ENCODE measurements at places on chromosomes 13 and 19.

DNA sequence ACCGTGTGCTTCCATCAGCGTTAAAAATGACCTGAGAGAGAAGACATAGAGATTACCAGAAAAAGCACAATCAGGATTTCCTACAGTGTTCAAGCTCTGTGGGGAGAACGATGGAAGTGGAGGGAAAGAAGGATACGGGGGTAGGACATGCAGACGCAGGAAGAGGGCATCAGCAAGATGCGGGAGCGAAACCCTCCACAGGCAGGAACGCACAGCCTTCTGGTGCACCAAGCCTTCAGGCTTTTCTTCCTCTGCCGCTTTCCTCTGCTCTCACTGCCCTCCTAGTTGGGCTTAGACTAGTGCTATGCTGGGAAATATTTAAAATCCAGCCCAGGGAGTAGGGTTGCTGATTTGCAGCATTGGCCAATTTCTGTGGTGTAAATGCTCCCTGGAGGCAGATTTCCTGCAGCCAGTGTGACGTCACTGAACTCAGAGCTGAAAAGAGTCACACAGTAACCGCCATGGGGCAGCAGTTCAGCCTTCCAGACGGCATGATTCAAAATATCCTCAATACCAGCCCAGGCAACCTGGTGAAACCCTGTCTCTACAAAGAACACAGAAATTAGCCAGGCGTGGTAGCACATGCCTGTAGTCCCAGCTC is 205.1 kb upstream of the SOX1 start:
- no peak for DNase-seq

DNA sequence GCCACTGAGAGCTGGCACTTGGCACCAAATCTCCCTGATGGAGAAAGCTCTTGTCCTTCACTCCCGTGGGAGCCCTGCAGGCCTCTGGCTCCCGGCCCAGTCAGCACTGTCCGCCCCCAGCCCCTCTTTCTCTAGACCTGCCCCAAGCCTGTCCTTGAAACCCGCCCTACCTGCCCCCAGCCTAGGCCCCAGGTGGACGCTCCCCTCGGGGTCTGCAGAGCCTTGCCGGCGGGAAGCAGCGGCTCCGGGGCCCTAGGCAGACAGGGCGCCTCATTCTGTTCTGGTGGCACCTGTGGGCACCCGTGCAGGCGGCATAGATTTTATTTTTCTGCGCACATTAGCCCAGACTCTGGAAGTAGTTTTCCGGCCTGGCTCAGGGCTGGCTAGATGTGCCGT is 17.6 kb downstream of the IL17D start:
- DNase-seq = no peak

- DNase-seq = no peak
Observed at GRCh38 chr13:48158915-48159314, 64.0 kb upstream of the MED4 start.

DNA sequence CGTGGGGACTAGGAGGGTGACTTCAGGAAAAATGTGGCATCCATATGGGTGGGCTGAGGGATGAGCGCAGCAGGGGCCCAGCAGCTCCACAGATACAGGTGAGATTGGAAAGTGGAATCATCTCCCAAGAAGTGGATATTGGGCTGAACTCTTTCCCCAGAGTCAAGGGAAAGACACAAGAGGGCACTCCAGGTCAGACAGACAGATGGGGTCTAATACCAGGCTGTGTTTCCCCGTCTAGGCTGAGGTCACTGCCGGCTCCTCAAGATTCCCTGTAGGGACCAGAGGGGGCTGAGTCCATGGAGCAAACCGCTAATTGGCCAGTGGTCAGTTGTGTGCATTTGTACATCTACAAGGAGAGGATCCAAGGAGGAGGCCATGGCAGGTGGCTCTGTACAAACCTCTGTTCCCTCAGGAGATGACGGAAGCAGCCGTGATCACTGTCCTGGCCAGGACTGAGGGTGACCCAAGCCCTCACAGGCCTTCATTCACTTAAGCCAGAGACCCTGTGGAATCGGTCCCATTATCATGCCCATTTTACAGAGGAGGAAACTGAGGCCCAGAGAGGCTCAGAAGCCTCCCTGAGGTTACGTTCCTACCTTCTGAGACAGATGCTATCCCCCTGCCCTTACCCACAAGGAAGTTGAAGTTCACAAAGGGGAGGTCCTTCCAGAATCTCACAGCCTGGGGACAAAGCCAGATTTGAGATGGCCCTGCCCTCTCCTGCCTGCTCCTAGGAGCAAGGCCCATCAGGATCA is 14.9 kb upstream of the IGLON5 start:
- no peak for DNase-seq

DNA sequence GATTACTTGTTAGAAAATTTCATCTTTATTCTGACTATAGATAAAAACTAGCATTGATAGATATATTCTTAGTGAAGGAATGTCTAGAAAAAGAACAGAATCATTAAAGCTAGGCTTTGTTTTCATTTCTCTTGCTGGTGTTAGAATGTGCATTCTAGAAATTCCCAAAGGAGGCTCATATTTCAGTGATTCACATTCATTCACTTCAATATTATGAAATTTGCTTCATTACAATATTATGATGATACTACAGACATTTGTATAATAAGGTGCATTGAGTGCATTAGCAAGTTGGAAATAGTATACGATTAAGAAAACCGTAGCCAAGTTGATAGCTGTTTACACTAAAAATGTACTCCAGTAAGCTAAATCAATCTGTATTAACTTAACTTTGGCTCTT is 70.7 kb upstream of the MYCBP2 start:
- no peak for DNase-seq

GRCh38 chr13:75136151-75136550 is 345.8 kb downstream of the TBC1D4 start:
- no peak for DNase-seq

DNA sequence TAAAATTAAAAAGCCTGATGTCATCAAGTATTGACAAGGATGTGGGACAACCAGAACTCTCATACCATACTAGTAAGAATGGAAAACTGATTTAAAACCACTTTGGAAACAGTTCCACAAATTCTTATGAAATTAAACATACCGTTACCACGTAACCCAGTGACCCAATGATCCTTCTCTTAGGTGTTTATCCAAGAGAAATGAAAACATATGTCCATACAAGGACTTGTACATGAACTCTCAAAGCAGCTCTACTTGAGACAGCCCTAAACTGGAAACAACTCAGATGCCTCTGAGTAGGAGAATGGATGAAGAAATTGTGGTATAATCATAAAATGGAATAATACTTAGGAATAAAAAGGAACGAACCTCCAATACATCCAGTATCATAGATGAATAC is 27.6 kb downstream of the SLC6A16 start:
- no peak for DNase-seq

DNA sequence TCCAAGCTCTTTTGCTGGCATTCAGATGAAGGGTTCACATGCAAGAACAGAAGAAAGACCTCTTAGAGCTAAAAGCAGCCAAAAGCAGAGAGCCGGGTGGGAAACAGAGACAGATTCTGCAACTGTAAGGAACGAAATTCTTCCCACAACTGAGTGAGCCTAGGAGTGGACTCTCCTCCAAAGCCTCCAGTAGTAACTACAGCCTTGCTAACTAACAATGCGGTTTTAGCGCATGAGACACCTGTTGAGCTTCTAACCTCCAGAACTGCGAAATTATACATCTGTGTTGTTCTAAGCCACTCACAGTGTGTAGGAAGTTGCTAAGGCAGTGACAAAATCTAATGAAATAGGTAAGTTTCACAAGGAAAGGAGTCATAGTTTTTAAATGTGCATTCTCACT is 98.1 kb upstream of the SLITRK1 start:
- DNase-seq = no peak

DNA sequence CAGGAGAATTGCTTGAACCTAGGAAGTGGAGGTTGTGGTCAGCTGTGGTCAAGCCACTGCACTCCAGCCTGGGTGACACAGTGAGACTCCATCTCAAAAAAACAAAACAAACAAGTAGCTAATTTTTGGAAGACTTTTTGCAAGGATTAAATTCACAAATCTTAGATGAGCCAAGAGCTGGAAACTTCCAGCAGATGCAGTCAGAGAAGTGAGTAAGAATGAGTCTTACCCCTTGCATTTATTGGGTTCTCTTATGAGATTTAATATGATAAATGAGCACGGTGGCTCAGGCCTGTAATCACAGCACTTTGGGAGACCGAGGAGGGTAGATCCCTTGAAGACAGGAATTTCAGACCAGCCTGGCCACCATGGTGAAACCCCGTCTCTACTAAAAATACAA is 44.9 kb upstream of the NBEA start:
- no peak for DNase-seq

GRCh38 chr13:110869805-110870706 is 44.8 kb downstream of the ANKRD10 start:
- no peak for DNase-seq

DNA sequence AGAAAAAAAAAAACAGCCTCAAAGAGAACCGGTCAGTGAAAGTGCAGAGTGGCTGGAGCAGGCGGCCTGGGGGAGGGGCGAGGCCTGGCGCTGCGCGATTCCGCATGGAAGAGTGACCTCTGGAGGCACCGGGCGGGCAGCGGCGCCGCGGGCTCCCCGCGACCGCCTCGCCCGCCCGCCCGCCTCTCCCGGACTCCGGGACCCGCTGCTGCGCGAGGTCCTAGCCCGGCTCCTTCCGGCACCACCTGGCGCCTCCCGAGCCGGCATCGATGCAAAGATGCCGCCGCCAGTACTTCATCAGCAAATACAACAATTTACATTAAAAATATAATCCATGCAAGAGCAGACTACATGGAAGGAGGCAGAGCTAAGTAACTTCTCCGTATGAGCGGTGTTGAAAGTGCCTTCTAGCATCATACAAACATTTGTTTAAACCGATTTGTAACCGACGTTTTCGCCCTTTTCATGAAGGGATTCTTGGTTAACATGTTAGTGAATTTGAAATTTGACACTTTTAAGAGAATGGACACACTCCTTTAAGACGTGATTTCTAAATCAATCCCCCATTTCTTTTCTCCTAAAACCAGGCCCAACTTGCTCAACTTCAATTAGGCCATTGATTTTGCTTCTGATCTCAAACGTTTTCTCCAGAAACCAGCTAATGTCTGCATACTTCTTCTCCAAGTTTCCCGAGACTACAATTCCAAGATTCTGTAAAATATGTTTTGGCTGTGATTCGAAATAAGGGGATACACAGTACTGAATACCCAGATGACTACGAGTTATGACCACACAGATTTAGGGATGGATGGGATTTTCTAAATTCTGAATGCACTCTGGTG is 2.1 kb downstream of the EFNB2 start:
- peak; percentile 60 for DNase-seq

GRCh38 chr19:44142059-44142433 is 692 bp downstream of the ZNF234 start:
- no peak for DNase-seq

DNA sequence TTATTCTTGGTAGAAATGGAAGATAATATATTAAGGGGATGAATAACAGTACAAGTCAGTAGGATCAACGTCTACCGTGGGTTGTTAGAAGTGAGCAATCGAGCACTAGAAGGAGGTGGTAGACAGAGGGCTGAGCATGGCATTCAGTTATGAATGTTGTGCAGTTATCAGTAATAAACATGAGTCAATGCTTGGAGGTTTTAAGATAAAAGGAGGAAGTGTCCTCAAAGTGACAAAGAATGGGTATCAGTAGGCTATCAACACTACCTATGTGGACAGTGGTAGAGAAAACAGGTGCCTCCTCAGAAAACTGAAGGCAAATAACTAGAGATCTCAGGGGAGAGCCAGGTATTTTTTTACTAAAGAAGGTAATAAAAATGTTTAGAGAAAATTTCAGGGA is 1607.0 kb downstream of the PCDH9 start:
- no peak for DNase-seq

DNA sequence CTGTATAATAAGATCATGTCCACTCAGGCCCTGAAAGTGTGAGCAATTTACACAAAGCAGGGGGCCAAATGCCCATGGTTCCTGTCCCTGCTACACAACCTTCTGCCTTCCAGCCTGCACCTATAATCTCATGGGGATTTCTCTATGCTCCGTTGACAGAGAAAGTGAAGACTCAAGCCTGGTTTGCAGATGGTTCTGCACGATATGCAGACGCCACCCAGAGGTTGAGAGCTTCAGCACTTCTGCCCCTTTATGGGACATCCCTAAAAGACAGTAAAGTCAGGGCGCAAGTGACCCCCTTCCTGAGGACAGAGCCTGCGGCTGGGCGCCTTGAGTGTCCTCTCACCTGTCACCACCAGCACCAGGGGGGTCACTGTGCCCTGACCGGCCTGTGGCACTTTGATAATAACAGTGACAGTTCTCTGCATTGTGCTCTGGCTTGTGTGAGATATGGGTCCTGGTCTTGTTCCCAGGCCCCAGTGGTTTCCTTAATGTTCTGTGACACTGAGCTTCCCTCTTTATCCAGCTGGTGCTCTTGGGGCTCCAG is 15.1 kb downstream of the LILRA5 start:
- no peak for DNase-seq

- no peak for DNase-seq
Observed at GRCh38 chr19:29040951-29041350, 172.0 kb downstream of the UQCRFS1 start.

- no peak for DNase-seq
Observed at GRCh38 chr19:46036744-46037128, 4.1 kb downstream of the IGFL4 start.

GRCh38 chr13:80126389-80127068 is 214.4 kb downstream of the SPRY2 start:
- no peak for DNase-seq

- DNase-seq = no peak
Observed at GRCh38 chr13:82634946-82635345, 1247.3 kb downstream of the SLITRK1 start.

DNA sequence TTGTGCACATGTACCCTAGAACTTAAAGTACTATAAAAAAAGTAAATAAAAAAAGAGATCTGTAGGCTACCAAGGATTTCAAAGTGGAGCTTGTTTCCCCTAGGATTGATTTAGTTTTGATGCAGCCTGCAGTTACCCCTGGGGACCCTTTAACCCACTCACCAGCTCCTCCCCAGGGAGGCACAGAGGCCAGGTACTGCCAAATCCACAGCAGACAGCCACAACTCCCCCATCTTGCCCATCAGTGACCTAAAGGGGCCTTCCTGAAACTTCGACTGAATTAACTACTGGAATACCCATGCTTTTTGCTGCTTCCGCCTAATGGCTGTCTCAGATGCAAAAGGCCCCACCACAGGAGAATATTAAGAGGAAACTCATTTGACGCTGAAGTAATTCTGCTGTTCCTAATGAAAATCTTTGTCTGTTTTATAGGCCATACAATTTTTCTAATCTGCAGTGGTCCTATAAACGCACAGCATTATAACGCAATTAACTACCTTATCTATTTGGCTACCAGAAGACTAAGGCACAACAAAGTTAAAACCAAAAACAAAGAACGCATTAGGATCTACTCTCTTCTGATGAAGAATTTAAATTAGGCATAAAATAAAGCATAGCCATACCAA is 95.0 kb downstream of the FOXO1 start:
- no peak for DNase-seq

DNA sequence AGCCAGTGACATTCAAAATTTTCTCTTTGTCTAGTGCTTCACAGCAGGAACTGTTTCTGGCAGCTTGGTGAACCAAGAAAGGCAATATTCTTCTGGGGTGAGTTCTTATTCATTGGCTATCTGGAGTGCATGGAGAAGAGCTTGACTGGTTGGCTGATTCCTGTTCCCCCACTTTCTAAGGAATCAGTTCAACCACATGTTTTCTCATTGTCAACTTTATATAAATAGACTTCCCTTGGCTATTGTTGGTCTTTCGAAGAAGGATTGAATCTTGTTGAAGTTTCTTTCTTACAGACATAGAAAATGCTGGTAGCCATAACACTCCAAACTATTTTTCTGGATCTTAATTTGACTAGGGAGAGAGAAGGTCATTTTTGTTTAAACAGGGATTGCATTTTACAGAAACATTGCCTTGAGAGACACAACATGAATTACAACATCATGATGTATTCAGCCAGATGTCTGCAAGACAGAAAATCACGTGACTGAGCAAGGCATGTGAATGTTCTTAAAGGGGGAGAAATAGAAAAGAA is 85.2 kb downstream of the EDNRB start:
- no peak for DNase-seq

- no peak for DNase-seq
Observed at GRCh38 chr13:58566176-58566575, 934.6 kb downstream of the PCDH17 start.
